Type B pancreatic cell (in vitro differentiated cells): ENCODE measurements at places on chromosomes 16 and 17. TPM values are rescaled to one million over a fixed set of nuclear protein-coding genes. Genes with fewer than 3 reads are reported as not detected.
A peak's percentile ranks its signal among the peaks of the same experiment; 100 is the strongest.

- H3K27me3 ChIP-seq: peaks cover 15% of the 10 kb centered on the region
- peaks cover 5% of the 10 kb centered on the region for H3K4me1 ChIP-seq
- H3K36me3 ChIP-seq: no peaks in the 10 kb centered on the region
- H3K27ac ChIP-seq: no peak overlapping the region
These were observed 79.0 kb downstream of the C16orf78 start for GRCh38 chr16:49452578-49452977.

DNA sequence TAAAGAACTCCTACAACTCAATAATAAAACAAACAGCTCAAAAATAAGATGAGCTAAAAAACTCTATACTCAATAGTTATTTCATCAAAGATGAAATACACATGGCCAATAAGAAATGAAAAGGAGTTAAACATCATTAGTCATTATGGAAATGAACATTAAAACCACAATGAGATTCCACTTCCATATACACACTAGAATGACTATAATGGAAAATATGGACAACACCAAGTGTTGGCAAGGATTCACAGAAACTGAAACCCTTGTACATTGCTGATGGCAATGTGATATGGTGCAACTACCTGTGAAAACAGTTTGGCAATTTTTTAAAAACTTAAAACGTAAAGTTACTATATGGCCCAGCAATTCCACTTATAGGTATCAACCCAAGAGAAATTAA, 91.4 kb downstream of the GRIN2A start:
- peaks cover 26% of the 10 kb centered on the region for H3K27me3 ChIP-seq
- H3K27ac ChIP-seq: no peak overlapping the region
- no peak overlapping the region for H3K4me3 ChIP-seq
- no peak for DNase-seq
- peaks cover 4% of the 10 kb centered on the region for H3K4me1 ChIP-seq
- no peaks in the 10 kb centered on the region for H3K36me3 ChIP-seq

- peaks cover 6% of the 10 kb centered on the region for H3K4me1 ChIP-seq
- no peak overlapping the region for H3K4me3 ChIP-seq
- no peak overlapping the region for H3K27ac ChIP-seq
- H3K36me3 ChIP-seq: no peaks in the 10 kb centered on the region
- no peaks in the 10 kb centered on the region for H3K27me3 ChIP-seq
- no peak for DNase-seq
These were observed 39.6 kb upstream of the PLCG2 start for GRCh38 chr16:81739503-81739902.

DNA sequence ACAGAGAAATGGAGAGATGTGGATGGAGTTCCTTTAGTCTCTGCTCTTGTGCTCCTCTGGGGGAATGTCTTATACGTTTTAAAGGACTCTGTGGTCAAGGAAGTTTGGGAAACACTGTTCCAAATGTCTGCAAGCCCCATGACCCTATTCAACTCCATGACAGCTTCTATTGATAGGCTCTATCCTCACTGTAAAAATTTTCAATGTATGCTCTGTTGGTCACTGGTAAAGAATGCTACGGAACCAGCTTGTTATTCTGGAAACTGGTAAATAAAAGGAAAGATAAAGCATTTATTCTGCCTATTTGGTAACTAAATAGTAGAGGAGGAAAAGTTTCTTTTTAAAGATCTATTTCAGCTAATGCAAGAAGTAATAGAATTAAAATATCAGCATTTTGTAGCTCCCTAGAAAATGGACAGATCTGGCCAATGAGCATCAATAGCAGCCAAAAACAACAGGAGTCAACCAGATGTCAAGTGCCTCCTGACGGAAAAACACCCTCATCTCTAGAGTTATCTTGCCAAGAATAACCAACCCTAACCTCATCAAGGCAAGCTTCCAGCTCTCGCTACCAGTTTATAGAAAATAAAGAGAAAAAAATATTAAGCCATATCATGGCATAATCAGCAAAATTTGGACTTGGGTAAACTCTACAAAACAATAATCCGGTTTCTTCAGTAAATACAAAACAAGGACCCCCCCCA, 16.1 kb downstream of the GDE1 start:
- peak overlapping the region; percentile 75 for H3K27ac ChIP-seq
- peaks cover 6% of the 10 kb centered on the region for H3K4me1 ChIP-seq
- DNase-seq: no peak

GRCh38 chr16:29804020-29804419, 2.3 kb upstream of the MAZ start:
- H3K27me3 ChIP-seq: no peaks in the 10 kb centered on the region
- DNase-seq: no peak
- H3K4me1 ChIP-seq: peaks cover 29% of the 10 kb centered on the region

GRCh38 chr17:80969030-80969673, 22.5 kb upstream of the CHMP6 start:
- no peak overlapping the region for H3K4me3 ChIP-seq
- H3K4me1 ChIP-seq: peaks cover 4% of the 10 kb centered on the region
- H3K36me3 ChIP-seq: no peaks in the 10 kb centered on the region
- DNase-seq: no peak
- H3K27me3 ChIP-seq: peaks cover 4% of the 10 kb centered on the region

- peaks cover 7% of the 10 kb centered on the region for H3K4me1 ChIP-seq
- DNase-seq: no peak
- H3K4me3 ChIP-seq: no peak overlapping the region
- H3K27me3 ChIP-seq: no peaks in the 10 kb centered on the region
These were observed 12.7 kb upstream of the SPAG9 start for GRCh38 chr17:51133365-51133764.

GRCh38 chr17:74430706-74431567, 951 bp upstream of the GPRC5C start:
- H3K36me3 ChIP-seq: no peaks in the 10 kb centered on the region
- peaks cover 24% of the 10 kb centered on the region for H3K4me1 ChIP-seq
- H3K27ac ChIP-seq: peak overlapping the region; percentile 85
- peaks cover 33% of the 10 kb centered on the region for H3K27me3 ChIP-seq

DNA sequence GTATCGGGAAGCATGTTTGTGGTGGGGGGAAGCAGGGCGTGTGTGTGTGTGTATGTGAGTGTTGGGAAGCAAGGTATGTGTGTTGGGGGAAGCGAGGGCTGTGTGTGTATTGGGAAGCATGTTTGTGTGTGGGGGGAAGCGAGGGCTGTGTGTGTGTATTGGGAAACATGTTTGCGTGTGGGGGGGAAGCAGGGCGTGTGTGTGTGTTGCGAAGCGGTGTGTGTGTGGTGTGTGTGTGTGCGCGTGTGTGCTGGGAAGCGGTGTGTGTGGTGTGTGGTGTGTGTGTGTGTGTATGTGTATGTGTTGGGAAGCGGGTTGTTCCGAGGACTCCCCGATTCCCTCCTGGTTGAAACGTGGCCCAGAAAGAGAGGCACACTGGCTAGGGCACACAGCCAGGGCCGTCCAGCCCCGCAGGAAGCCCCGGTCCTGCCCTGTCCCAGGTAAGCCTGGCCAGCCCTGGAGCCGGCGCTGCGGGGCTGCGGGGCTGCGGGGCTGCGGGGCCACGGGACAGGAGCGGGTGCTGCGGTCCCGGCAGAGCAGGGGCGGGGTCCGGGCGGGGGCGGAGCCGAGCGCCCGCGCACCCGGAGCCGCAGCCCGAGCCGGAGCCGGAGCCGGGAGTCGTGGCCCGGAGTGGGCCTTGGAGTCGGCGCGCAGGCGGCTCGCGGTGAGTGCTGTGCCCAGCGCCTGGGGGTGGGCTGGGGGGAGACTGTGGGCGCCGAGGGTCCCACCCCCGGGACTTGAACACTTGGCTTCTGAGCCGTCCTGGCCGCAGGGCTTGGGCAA, at the start of gene NOD2:
NOD2 (plus strand) TSS at position 608 of the 783 bp plus-strand sequence. CDS start 5,890 bp downstream, outside the sequence.
- peaks cover 41% of the 10 kb centered on the region for H3K27me3 ChIP-seq
- H3K4me3 ChIP-seq: peak within 1 kb of the TSS; percentile 71
- no peak within 1 kb of the TSS for H3K27ac ChIP-seq
- no peaks in the 10 kb centered on the region for H3K36me3 ChIP-seq
- no peak for DNase-seq

DNA sequence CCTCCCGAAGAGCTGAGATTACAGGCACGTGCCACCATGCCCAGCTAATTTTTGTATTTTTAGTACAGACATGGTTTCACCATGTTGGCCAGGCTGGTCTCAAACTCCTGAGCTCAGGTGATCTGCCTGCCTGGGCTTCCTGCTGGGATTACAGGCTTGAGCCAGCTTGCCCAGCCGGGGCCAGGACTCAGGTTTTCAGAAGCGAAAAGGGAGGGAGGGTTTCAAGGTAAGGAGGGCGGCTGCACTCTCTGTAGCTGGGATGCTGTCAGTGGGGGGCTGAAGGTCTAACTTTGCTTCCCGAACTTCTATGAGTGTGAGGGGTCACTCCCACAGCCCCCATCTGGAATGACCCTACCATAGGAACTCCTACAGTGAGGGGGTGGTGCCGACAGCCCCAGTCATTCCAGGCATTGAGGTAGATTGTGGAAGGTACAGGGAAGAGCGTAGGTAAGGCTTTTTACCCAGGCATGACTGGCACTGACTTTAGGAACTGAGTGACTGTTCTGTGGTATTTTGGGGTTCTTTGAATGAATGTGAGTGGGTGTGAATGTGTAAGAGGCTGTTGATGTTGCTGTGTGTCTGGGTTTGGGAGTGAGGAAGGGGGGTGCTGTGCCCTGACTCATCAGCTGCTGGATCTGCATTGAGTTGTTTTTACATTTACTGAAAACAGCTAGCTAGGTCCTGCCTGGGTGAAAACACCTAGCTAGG, 3.8 kb upstream of the C1QL1 start:
- peak overlapping the region; percentile 8 for H3K4me3 ChIP-seq
- peaks cover 78% of the 10 kb centered on the region for H3K27me3 ChIP-seq
- DNase-seq: no peak
- H3K36me3 ChIP-seq: no peaks in the 10 kb centered on the region
- H3K27ac ChIP-seq: no peak overlapping the region

GRCh38 chr17:31584438-31585279, 193.2 kb downstream of the RAB11FIP4 start:
- no peaks in the 10 kb centered on the region for H3K36me3 ChIP-seq
- no peak overlapping the region for H3K27ac ChIP-seq
- H3K4me3 ChIP-seq: no peak overlapping the region

GRCh38 chr17:76681222-76682137, 29.3 kb downstream of the MXRA7 start:
- H3K4me1 ChIP-seq: peaks cover 22% of the 10 kb centered on the region
- H3K36me3 ChIP-seq: peaks cover 4% of the 10 kb centered on the region
- H3K4me3 ChIP-seq: peak overlapping the region; percentile 15
- H3K27ac ChIP-seq: peak overlapping the region; percentile 72

Gene EFNB3
- 11.4 and 79.5 TPM in 2 replicates for total RNA-seq

Gene CNGB1
- 0.19 and 2.3 TPM in 2 replicates for total RNA-seq

Gene NHLRC4
- 0.52 and 1.4 TPM in 2 replicates for total RNA-seq
